ENCODE measurements at places on chromosomes 6 and 20.

DNA sequence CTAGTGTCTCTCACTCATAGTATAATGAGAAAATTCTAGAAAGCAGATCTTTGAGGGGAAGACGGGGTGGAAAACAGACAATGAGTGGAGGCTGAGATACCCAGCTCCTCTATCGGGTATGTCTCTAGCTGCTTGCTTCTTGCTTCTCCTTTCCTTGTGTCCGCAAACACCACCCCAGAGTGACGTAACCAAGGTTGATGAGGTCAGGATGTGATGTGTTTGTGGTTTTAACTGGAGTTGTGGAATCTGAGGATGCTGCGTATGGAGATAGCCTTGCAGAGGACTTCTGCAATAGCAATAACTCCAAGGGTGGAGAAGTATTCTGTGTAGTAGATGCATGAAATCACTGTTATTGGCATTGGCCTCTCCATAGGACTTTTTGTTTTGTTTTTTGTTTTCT is 132.7 kb upstream of the IFNGR1 start:
- DNase-seq: no peak

DNA sequence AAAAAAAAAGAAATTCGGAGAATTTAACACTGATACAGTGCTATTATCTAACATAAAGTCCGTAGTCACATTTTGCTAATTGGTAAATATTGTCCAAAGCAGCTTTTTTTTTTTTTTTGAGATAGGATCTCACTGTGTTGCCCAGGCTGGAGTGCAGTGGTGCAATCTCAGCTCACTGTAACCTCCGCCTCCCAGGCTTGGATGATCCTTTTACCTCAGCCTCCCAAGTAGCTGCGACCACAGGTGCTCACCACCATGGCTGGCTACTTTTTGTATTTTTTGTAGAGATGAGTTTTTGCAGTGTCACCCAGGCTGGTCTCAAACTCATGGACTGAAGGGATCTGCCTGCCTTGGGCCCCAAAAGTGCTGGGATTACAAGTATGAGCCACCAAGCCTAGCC is 15.9 kb downstream of the MTO1 start:
- no peak for DNase-seq

DNA sequence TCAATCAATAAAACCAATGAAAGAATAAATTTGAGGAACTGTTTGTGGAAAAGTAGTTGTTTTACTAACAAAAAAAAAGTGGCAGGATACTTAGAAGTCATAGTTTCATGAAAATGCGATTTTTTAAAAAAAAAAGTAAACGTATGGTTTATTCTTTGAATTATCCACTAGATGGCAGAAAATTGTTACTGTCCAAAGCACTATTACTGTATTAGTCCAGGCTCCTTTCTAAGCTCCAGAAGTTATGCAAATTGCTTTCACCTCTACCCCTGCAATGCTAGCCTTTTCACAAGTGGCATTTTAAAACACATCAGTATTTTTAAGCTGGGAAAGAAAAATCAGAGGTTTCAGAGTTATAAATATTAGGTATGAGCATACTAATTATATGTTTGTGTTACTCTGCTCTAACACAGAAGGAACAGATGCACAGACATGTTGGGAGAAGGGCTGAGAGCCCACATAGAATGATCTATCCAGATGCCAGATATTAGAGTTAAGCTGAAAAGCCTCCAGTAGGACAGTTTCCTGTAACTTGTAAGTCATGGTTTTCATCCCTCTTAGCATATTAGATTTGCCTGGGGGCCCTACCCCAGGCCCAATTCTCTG is 63.9 kb downstream of the FHL5 start:
- DNase-seq: no peak

GRCh38 chr6:7048894-7049293 is 58.9 kb upstream of the RREB1 start:
- DNase-seq: no peak

DNA sequence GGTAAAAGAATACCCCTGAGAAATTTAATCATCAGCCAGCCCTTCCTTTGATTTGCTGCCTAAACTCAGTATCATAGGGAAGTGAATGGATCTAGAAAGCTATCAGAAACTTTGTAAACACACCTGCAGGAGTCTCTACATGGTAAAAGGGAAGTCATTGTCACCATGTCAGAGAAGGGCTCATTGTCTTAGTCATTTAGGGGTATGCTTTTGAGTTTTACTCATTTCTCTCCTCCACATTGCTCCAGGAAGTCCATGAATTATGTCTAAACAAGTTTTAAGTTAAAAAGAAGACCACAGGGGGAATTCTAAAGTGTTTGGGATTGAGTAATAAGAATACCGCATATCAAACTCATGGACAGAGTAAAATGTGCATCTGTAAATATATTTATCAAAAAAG is 2.5 kb downstream of the SLC17A1 start:
- DNase-seq: no peak

- DNase-seq: no peak
Observed at GRCh38 chr6:11222385-11223277, 9.8 kb downstream of the NEDD9 start.

- DNase-seq: no peak
Observed at GRCh38 chr6:85864453-85865401, 222.0 kb upstream of the SYNCRIP start.

GRCh38 chr6:13368079-13368730 is 39.9 kb upstream of the TBC1D7 start:
- no peak for DNase-seq

GRCh38 chr6:4208158-4208557 is 72.8 kb upstream of the ECI2 start:
- DNase-seq: no peak

DNA sequence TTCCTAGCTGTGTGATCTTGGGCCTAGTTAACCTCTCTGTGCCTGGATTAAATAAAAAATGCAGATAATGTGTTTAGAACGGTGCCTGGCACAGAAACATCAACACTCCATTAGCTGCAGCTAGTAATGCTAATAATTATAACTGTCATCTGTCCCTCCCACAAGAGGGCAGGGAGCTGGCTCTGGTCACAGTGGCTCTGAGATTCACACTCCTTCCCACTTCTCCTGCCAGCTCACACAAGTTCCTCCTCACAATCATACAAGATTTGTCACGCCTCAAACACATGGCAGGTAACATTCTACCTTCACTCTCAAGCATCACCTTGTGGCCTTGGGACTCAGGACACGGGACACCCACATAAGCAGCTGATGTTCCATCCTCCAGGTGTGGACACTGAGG is 2.4 kb downstream of the ADA start:
- no peak for DNase-seq

DNA sequence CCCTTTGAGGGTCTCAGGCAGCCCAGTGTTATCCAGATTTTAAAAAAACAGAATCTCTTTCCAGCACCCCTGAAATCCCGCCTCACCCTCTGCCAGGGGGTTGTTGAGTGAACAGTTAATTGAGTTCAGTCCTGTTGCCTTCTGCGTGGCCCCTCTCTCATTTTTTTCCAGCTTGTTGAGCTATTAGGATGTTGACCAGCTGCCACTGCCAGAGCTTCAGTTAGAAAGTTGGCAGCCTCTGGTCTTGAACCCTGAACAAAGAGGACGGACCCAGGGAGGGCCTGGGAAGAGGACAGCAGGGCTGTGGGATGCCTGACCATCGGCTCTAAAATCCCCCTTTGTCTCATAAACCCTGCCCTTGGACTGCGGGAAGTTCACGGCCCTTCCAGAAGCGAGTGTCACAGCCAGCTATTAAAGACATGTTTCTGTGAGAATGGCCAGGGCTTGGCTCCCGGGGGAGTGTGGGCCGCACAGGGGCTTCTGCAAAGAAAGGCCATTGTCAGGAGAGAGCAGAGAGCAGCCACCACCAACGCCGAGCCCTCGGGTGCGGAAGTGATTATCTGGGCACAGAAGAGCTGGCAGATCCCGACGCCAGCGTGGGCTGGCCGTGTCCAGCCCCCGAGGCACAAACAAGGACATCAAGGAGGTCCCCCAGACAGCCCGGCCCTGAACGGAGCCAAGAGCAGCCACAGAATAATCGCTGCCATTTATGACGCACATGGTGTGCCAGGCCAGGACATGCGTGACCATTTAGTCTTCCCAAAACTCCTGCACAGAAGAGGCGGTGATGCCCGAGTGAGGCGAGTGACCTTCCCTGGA is 189.0 kb downstream of the ANKRD60 start:
- no peak for DNase-seq

GRCh38 chr6:166119116-166119911 is 48.3 kb downstream of the TBXT start:
- DNase-seq: no peak

DNA sequence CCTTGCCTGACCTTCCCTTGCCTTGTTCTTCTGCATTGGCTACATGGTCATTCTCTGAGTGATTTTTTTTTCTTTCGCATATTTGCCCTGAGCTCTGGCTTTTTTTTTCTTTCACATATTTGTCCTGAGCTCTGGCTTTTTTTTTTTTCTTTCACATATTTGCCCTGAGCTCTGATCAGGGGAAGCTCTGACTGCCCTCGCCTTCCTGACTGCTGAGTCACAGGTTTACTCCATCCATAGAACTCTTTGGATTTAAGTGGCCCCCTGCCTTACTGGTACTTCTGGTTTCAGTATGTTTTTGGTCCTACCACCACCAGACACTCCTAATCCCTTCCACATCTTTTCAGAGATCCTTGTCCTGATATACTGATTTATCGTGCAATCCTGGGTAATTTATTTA is 201.1 kb downstream of the OGFRL1 start:
- no peak for DNase-seq

DNA sequence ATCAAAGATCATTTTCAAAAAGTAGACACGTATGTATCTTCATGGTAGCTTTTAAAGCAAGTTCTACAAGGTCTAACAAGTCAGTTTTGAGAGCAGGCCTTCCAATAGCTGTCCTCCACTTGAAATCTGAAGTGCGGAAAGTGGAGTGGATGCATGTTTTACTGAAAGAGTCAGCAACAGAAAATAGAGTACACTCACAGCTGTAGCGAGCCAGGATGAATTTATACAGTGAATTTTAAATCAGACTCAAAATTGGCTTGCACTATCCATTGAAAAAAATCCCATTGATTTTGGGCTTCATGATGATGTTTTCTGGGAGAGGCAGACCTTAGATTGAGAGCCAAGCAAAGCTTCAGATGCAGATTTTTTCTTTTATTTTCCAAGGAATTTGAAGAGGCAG is 80.6 kb downstream of the GJA10 start:
- DNase-seq: no peak

GRCh38 chr6:137339929-137340559 is 120.9 kb upstream of the IFNGR1 start:
- DNase-seq: no peak

DNA sequence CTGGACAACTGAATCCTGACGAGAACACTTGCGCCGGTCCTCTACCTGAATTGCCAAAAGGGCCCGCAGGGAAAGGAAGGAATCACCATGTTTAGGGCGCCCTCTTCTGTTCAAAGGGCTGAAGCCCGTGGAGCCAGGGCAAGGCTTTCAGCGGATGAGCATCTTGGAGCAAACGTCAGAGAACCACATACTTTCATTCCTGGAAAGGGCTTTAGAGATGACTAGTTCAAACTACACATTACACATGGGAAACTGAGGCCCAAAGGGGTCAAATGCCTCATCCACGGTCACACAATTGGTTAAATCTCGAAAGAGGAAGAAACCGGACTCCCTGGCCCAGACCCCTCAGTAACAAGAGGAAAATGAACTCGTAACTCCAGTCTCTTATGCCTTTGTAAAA is 11.5 kb upstream of the ZNF133 start:
- DNase-seq: peak; percentile 40

- DNase-seq: no peak
Observed at GRCh38 chr6:74931558-74931957, 274.3 kb downstream of the COL12A1 start.

DNA sequence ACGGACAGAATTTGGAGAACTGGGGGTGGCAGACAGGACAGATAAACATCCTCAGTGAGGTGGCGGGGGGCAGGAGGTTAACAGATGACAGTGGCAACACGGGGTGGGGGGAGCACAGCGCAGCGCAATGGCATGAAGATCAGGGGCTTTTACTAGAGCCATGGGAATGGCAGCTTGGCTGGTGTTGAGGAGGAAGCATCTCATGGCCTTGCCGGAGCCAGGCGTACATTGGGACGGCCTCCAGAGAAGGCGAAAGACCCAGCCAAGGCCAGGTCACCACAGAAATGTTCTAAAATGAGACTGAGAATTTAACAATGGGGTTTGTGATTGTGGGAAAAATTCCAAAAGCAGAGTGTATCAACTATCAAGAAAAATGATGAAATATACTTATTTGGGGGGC is 173.0 kb downstream of the PRKN start:
- DNase-seq: no peak

GRCh38 chr6:36319436-36319762 is 17.3 kb downstream of the BNIP5 start:
- DNase-seq: no peak

DNA sequence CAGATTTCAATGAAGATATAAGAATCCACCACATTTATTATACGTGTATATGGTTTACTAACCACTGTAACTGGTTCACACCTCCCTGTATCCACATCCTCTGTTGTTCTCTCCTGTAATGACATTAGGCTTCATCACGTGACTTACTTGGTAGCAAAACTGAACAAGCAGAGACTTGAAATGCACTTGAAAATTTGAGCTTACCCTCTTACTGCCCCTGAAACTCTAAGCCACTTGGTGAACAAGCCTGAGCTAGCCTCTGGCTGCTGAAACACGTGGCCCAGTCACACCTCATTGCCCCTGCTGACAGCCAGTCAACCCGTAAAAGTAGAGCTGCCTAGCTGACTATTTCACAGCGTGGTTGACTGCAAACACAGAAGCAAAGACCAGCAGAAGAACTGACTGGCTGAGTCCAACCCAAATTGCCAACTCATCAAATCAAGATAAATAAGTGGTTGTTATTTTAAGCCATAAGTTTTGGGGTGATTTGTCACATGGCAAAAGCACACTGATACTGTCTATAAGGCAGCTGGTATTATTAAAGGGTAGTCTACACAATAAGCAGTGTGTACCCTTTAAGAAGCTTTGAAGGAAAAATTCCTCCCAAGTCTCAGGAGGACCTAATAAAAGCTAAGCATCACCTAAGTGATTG is 109.0 kb downstream of the RALGAPA2 start:
- no peak for DNase-seq

GRCh38 chr6:47321577-47321976 is 11.9 kb upstream of the TNFRSF21 start:
- no peak for DNase-seq

DNA sequence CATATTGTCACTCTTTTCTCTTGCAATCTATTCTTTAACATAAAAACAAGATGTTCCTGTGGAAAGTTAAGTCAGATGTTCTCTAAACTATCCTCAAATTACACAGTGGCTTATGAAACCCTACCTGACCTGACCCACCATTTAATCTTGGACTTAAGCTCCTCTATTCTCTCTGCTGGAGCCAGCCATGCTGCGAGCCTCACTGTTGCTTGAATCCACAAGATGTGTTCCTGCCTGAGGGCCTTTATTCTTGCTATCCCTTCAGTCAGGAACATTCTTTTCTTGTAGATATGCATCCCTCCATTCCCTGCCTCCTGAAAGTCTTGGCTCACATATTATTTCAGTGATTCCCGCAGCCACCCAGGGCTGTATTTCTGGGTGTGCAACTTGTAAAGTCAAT is 283.2 kb downstream of the EPHA7 start:
- no peak for DNase-seq

GRCh38 chr6:150857062-150857944 is 8.2 kb upstream of the MTHFD1L start:
- DNase-seq: no peak

GRCh38 chr6:36984581-36985416 is 1.2 kb downstream of the MTCH1 start:
- no peak for DNase-seq

GRCh38 chr6:15443119-15443830 is 197.4 kb downstream of the JARID2 start:
- no peak for DNase-seq
